A549 treated with CpdA at 1 μM for 4 hours (cell line): ENCODE measurements at places on chromosomes 3 and 15. TPM values are rescaled to one million over a fixed set of nuclear protein-coding genes. Genes with fewer than 3 reads are reported as not detected.

GUCA1C gene
- total RNA-seq: not detected in 5 replicates

ITIH3 gene
- 0.05 to 0.24 TPM in 2 of 5 replicates, not detected in the others for total RNA-seq

ALDH1A3 gene
- total RNA-seq: 21.1 to 31.2 TPM (median 22.1 TPM) in 5 replicates

MCCC1 gene
- 6.7 to 8.6 TPM (median 7.3 TPM) in 5 replicates for total RNA-seq

CKMT1B gene
- 2.6 to 7.6 TPM (median 3.8 TPM) in 5 replicates for total RNA-seq

TMEM212 gene
- not detected in 5 replicates for total RNA-seq
